Natural killer cell (primary cell): ENCODE measurements at places on chromosomes 7 and 10. TPM values are rescaled to one million over a fixed set of nuclear protein-coding genes. Genes with fewer than 3 reads are reported as not detected.

Gene GAD2
- not detected for total RNA-seq

Gene STEAP2
- 0.05 TPM for total RNA-seq

DNA sequence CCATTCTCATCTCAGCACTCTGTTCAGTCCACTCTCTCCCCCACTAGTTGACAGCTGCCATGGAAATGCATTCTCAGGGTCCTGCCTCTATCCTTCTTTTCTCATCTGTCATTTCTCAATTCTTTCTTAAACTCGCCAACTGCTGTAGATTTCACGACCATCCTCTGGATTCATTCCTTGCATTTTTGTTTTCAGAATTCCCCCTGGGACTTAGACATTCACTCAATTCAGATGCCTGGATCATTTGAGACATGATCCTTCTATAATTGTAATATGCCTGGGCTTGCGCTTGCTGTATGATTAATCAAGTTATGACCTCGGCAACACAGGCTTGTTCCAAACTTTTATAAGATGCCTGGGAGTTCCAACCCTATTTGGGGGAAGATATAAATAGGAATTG lies 104.5 kb downstream of the RAB11FIP2 start:
- no peak overlapping the region for H3K4me3 ChIP-seq
- no peak for DNase-seq
- H3K27ac ChIP-seq, result no peak overlapping the region

- no peaks in the 10 kb centered on the region for H3K36me3 ChIP-seq
- H3K4me3 ChIP-seq, result no peak overlapping the region
- no peaks in the 10 kb centered on the region for H3K27me3 ChIP-seq
- no peak for DNase-seq
- H3K27ac ChIP-seq, result no peak overlapping the region
Measured at GRCh38 chr7:107960272-107960671, 42.7 kb downstream of the LAMB1 start.

DNA sequence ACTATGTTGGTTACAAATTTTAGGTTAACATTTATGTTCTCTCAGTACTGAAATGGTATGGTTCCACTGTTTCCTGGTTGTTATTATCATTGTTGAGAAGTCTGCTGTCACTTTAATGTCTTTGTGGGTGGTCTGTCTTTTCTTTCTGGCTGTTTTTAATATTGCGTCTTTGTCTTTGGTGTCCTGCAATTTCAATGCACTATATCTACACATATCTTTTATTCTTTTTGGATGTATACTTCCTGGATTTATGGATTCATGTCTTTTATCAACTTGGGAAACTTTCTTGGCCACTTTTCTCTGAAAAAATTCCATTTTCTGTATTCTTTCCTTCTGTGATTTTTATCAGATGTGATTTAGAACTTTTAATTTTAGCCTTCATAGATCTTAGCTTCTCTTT lies 250.2 kb downstream of the BUB3 start:
- H3K4me1 ChIP-seq, result peaks cover 8% of the 10 kb centered on the region
- no peak overlapping the region for H3K27ac ChIP-seq
- H3K4me3 ChIP-seq, result no peak overlapping the region
- H3K27me3 ChIP-seq, result no peaks in the 10 kb centered on the region
- H3K36me3 ChIP-seq, result no peaks in the 10 kb centered on the region
- no peak for DNase-seq
